ENCODE measurements at places on chromosomes 2 and 18.

DNA sequence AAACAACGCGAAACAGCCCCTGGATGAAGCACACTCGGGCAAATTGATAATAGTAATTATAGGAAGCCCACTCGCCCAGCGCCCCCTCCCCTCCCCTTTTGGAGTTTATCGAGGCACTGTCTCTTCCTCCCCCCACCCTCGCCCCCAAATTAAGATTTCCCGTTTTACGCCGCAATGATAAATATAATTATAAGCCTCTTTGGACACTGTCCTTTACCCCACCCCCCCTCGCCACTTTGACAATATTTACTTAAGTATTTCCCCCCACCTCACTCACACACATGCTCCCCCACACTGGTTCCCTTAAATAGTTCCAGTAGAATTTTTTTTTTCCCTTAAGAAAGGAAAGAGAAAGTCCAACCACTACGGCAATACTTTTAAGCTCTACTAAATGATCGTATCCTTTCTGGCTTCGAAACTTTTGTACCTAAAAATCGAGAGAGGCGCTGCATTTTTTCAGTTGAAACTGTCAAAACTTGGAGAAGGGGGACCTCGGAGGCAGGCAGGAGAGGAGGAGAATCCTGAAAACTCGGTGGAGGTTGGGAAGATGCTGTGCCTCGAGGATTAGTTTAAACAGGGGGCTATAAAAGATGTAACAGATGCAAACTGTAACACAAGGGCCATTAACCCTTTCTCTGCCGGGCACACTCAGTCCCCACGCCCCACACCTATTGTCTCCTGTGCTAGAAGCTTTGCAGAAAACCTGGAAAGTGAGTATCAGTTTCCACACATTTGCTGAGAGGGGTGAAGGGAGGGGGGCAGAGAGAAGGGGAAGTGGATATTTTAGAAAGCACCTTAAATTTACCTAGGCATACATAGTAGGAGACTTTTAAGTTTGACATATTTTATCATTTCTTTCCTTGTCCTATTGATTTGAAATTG, 1.8 kb downstream of the ZEB2 start:
- no peak for DNase-seq

DNA sequence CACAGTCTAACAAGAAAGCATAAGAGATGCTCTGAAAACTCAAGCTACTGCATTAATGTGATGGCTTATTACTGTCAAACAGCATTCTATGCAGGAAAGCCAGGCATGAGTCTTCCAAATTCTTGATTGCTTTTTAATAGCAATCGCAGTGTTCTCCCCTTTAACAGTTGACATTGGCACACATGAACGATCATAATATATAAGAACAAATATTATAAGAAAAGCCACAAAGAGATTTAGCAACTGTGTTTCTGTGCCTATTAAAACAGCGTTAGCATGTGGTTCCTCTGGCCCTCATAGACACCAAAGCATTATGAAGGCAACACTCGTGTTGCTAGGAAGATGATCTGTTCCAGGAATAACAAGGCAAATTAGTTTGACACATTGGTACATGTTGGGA, 245.0 kb downstream of the ACKR3 start:
- DNase-seq, result no peak

- DNase-seq, result no peak
These were observed 84.1 kb upstream of the RTN4 start for GRCh38 chr2:55134316-55134706.

DNA sequence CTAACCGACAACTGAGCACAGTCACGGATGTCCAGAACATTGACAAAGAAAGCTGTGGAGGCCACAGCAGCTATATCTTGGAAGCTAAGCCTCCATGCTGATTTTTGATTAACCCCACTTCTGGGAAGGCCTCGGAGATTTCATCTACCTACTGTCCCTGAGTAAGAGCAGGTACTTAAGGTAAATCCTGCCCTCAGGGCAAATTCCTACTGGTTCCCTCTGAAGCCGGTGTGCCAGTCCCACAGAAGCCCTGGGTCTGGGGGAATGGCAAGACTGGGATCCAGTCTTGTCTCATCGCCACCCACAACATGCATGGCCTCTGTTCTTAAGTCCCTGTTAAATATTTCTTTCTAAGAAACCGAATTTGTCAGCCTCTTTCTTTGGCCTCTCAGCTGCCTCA, 18.7 kb downstream of the PER2 start:
- DNase-seq, result no peak

- DNase-seq, result no peak
These were observed 124.2 kb downstream of the COPS8 start for GRCh38 chr2:237209885-237210284.

DNA sequence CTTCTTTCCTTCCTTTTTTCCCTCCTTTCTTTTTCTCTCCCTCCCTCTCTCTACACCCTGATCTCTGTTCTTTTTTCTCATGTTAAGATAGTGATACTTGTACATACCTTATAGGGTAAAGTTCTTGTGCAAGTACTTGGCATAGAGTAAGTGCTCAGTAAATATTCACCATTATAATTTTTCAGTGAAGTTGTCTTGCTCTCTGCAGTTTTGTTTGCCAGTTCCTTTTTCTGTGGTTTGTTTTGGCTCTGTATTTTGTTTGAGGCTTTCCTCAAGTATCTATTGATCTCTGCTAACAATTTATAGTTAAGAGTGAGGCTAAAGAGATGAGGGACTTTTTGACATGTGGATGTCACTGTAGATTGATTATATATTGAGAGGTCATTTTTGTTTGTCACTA, 48.0 kb downstream of the MTX2 start:
- DNase-seq, result no peak

DNA sequence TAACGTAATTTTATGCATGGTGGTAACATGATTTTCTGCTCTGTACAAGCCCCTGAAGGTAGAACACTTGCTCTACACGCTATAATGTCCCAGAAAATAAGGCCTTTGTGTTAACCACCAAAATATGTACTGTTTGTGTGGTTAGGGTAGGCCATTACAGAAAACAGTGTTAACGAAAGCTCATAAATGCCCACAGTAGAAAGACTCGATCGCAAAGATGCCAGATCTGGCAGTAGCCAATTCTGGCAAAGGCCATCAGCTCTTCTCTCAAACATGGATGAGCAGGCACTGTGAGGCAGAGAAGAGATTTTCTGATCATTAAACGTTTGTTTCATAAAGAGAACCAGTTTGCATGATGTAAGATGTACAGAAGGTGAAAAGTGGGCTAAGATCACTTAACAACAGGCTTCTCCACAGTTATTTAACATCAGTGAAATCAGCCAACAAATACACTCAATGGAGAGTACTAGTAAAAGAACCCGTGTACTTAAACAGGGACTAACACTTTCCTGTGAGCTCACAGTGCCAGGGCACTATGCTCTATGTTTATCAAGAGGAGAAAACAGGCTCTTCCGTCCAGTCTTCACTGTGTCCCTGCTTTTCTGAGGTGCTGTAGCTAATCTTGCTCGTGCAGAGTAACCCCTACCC, 80.3 kb downstream of the SPRED2 start:
- no peak for DNase-seq

DNA sequence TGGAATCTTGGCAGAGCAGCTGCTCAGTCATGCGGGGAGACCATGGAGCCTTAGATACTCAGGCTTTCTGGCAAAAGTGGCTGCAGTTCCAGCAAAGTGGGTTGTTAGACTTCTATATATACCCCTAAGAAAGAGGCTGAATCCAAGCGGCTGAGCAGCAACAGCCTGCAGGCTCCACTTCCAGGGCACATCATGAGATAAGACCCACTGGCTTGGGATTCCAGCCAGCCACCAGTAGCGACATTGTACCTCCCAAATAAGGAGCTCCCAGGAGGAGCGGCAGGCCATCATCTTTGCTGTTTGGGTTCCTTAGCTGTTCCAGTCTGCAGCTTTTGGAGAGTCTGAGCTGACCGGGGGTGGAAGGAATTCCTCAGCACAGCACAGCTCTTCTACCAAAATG, 150.3 kb upstream of the ST6GAL2 start:
- no peak for DNase-seq

DNA sequence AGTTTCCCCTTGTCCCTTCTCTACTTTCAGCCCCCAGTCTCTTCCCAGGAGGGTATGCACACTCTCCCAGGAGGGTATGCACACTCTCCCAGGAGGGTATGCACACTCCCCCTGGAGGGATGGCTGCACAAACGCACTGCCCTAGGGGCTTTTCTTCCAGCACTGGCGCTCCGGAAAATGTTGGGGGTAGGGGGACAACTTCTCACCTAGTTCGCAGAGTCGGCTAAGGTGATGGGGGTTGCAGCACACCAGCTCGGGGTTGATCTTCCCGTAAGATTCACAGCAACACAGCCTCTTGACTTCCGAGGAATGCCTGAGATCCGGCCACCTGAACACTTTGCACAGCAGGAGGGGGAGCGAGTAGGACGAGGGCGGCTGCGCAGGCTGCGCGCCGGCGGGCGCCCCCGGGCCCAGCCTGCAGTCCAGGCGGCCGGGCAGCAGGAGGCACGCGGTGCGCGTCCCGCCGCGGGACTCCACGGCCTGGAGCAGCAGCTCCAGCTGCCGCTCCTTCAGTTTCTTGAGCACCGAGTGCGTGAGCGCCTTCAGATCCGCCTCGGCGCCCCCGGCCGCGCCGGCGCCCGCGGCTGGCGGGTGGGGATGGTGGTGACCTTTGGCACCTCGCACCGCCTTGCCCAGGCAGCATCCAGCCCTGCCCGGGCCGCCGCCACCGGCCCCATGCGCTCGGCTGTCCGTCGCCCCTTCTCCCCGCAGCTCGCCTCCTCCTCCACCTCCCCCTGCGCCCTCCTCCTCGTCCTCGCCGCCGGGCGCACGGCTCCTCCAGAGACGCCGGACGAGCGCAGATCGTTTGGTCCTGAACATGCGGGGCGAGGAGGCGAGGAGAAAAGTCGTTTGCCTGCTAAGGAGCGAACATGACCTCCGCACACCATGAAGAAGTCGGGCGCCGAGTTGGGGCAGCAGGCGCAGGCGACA, 894 bp downstream of the SMAD7 start:
- DNase-seq, result no peak

GRCh38 chr2:51718881-51719280, 686.9 kb upstream of the NRXN1 start:
- DNase-seq, result no peak

GRCh38 chr2:26875065-26875634, 27.2 kb downstream of the DPYSL5 start:
- DNase-seq, result no peak

GRCh38 chr2:174066871-174067270, 101.7 kb upstream of the SP3 start:
- DNase-seq, result no peak

- no peak for DNase-seq
These were observed 363.1 kb downstream of the DSC3 start for GRCh38 chr18:30679285-30679930.

DNA sequence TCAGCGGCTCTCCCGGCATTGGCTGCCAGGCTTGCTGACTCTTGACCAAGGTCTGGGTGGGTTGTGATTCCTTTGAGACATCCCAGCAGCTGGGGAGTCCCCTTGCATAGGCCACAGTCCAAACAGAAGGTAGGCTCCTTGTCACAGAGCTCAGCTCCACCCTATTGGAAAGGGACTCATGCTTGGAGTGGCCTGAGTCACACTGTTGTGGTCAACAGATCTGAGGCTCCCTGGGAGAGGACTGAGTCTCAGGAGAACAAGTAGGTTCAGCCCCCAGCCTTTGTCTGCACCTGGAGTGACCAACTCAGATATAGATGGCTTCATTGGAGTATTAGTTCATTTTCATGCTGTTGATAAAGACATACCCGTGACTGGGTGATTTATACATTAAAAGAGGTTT, 32.1 kb upstream of the SH3BP4 start:
- DNase-seq, result no peak

- DNase-seq, result no peak
These were observed 81.1 kb downstream of the SEPTIN10 start for GRCh38 chr2:109532728-109533076.

GRCh38 chr2:44553456-44553855, 191.7 kb downstream of the CAMKMT start:
- peak; percentile 9 for DNase-seq

DNA sequence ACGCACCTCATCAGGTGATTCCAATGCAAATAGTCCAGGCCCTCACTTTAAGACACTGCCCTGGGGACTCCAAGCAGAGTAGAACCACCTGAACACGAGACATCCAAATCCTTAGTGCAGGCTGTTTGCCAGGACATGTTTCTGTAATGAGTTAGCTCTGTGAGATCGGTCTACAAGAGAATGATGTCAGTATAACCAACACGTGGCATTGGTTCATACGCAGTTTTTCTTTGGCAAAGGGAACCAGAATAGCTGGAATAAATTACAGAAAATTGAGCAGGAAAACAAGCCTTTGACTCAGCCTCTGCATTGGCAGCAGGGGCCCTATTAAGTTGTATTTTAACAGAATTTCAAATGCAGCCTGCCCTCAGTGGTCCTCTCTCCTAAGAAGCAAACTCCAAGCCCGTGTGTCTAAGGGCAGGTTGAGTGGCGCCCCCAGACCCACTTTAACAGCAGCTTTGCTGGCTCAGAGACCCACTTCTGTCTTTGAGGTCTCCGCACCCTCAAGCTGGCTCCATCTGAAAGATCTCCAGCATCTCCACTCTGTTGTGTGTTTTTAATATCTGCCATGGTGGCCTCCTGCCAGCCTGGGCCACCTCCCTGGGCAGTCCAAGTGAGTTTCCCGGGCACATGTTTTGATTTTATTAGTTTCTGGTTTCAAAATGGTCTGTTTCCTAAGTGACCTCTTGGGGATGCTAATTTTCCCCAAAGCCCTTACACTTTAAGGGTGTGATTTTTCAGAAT, 61.3 kb downstream of the ALPK2 start:
- DNase-seq, result no peak

DNA sequence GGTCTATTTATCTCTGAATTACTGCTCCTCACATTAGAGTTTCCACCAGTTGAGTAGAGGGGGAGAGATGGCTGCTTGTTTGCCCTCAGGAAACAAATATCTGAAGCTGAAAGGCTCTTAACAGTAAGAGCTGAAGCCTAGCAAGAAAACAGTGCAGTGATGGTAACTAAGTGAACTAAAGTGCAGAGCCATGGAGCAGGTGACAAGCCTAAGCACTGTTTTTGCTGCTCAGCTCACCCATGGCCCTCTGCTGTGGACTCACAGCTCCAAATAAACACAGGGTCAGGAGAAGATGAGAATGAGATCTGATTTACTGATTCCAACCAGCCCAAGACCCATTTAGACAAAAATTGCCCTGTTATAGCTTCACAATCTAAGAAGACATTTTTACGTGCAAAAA, 118.4 kb downstream of the ETAA1 start:
- no peak for DNase-seq

- no peak for DNase-seq
These were observed 15.7 kb downstream of the TGFBRAP1 start for GRCh38 chr2:105313877-105314276.

- no peak for DNase-seq
These were observed 122.0 kb upstream of the APCDD1 start for GRCh38 chr18:10332452-10332851.
